ENCODE measurements at places on chromosomes 5 and 9.

DNA sequence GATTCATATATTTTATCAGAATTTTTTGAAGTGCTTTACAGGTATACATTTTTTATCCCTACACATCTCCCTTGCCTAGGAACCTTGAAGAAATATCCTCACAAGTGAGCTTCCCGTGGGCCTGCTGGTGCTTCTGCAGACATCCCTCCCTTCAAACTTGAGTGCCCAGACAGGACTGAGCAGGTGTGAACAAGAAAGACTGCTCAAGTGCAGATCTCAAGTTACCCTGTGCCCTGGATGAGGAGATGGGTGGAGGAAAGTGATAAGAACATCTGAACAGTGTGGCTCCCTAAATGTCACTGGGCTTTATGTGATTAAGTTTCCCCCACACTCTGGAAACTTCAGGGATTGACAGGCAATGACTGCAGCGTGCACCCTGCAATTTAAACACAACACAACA lies 209.8 kb downstream of the TLE1 start:
- no peak for DNase-seq

DNA sequence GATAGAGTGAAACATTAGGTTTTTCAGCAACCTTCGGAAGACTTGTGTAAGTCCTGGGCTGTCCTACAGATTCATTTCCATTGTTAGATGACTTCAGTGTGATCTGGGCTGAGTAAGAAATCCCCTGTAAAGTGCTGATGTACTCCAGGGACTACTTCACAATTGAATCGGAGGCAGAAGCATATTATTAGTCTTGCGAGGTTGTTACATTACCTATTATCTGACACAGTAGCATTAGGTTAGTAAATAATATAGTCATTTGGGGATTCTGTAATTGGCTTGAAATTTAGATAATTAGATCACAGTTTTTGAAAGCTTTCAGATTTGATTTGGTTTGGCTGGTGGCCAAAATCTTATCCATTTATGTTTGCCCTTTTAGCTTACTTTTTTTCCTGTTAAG lies 62.4 kb downstream of the DMRT1 start:
- no peak for DNase-seq

GRCh38 chr5:33840927-33841547 lies 50.8 kb downstream of the ADAMTS12 start:
- DNase-seq = no peak

DNA sequence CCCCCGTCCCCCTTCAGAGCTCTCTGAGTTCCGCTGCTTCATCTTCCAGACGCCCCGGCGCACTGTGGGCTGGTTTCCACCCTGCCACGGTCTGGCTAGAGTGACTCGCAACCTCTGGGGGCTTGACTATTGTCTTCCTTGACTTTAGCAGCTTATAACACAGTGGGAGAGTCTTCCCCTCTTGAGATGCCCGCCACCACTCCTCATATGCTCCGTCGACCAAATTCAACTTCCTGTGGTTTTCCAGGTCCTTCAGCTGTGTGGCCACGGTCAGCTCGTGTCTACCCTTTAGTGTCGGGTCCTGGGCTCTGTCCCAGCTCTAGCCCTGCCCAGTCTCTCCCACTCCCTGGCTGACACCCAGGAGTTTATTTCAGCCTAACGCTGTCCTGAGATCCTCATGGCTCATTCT lies 28.2 kb upstream of the NCS1 start:
- no peak for DNase-seq

- no peak for DNase-seq
Measured at GRCh38 chr5:76649140-76649539, 25.9 kb upstream of the F2RL2 start.

GRCh38 chr5:10912435-10912834 lies 151.4 kb upstream of the DAP start:
- no peak for DNase-seq

DNA sequence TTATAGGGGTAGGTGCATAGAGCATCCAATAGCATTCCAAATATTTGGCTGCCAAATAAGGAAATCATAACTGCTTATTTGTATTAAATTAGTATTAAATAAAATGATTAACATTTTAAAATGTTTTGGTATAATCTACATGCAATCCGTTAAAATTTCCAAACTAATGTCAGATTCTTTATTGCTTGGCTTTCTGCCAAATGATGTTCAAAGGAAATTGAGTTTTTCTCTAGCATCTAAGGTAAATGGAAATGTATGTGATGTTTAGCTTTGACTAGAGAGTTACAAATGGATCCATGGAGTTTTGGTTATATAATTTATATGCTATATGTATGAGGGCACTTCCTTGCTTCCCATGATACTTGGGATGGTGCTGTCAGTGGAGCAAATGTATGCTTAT lies 121.7 kb downstream of the ZCCHC7 start:
- DNase-seq = no peak

- no peak for DNase-seq
Measured at GRCh38 chr5:103546858-103547257, 15.7 kb downstream of the NUDT12 start.

GRCh38 chr5:56478062-56478461 lies 244.9 kb upstream of the ANKRD55 start:
- no peak for DNase-seq

GRCh38 chr5:89303033-89303480 lies 420.1 kb upstream of the MEF2C start:
- no peak for DNase-seq

GRCh38 chr9:14347406-14348122 lies 33.6 kb upstream of the NFIB start:
- DNase-seq = peak; percentile 63

DNA sequence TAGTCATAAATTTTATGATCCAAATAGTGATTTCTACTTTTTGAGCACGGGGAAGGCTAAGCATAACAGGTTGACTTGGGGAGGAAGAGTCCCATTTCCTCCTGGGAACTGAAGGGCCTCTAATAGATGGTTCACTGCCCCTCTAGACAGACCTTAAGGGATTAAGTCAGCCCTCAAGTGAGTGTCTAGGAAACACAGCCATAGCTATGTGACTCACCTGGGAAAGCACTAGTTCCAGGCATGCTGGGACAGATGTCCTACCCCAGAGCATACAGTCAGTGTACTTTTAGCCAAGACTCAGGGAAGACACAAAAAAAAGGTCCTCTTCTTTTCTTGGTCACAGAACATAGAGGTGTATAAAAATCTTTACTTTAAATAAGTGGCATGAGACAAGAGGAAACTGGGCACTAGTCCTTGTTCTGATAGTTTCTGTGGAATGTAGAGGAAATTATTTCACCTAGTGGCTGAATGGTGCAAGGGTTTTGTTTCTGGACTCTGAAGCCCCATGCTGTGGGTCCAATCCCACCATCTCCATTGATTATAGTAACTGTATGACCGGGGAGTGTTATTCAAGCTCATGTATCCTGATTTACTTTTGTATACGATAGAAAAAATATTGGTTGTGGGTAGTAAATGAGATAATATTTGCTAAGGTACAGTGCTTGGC lies 86.0 kb downstream of the NREP start:
- no peak for DNase-seq

DNA sequence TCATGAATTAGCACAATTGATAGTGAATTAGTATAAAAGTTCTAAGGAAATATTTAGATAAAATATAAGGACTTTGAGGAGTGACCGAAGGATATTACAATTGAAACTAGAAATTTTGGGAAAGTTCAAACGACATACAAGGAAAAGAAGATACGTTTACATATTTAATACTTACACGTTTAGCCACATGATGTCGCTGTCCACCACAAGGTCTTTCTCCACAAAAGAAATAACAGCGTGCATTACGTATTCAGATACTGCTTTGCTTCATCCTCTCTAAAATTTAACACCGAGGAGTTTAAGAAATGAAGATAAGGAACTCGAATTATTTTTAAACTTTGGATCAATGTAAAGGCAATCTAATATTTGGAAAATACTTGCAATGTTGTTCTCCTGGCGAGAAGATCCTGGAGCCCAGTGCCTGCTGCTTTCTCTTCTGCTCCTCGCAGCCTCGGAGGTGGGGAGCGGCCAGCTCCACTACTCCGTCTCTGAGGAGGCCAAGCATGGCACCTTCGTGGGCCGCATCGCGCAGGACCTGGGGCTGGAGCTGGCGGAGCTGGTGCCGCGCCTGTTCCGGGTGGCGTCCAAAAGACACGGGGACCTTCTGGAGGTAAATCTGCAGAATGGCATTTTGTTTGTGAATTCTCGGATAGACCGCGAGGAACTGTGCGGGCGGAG lies at the start of gene PCDHA3:
TSS of gene PCDHA3 (plus strand) at position 242 of the 678 bp plus-strand sequence.
- DNase-seq = no peak

- DNase-seq = no peak
Measured at GRCh38 chr5:167128581-167128980, 1162.9 kb upstream of the WWC1 start.

- no peak for DNase-seq
Measured at GRCh38 chr9:99814359-99814758, 7.3 kb upstream of the NR4A3 start.

DNA sequence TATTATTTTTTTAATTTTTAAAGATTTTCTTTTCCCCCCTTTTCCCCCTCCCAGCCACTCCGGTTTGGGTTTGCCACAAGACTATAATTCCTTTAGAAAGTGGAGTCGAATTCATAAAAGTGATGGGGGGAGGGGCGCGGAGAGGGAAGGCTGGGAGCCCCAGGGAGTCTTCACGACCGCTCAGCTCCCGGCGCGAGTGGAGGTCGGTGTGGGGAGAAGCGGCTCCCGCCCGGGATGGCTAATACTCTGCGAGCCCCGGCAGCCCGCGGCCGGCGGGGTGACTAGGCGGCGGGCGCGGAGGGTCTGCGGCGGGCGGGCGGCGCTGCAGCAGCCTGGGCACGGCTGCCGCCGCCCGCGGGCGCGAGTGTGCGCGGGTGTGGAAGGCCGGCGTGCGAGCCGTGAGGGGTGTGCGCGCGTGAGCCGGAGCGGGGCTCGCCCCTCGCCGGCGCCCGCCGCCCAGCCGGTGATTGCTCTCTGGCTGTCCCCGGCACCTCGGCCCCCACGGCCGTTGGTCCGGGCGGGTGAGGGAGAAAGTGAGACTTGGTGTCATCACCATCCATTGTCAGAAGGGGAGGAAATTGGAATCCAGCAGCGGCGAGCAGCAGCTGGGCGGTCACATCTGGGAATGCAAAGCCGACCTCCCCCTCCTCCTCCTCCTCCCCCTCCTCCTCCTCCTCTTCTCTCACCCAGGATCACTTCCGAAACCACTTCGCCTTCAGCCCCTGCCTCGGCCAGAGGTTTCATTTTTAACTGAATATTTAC lies at the start of gene PARP8:
TSS of gene PARP8 (plus strand) at position 377 of the 762 bp plus-strand sequence. CDS start 459 bp downstream, outside the sequence.
- peak; percentile 82 for DNase-seq

DNA sequence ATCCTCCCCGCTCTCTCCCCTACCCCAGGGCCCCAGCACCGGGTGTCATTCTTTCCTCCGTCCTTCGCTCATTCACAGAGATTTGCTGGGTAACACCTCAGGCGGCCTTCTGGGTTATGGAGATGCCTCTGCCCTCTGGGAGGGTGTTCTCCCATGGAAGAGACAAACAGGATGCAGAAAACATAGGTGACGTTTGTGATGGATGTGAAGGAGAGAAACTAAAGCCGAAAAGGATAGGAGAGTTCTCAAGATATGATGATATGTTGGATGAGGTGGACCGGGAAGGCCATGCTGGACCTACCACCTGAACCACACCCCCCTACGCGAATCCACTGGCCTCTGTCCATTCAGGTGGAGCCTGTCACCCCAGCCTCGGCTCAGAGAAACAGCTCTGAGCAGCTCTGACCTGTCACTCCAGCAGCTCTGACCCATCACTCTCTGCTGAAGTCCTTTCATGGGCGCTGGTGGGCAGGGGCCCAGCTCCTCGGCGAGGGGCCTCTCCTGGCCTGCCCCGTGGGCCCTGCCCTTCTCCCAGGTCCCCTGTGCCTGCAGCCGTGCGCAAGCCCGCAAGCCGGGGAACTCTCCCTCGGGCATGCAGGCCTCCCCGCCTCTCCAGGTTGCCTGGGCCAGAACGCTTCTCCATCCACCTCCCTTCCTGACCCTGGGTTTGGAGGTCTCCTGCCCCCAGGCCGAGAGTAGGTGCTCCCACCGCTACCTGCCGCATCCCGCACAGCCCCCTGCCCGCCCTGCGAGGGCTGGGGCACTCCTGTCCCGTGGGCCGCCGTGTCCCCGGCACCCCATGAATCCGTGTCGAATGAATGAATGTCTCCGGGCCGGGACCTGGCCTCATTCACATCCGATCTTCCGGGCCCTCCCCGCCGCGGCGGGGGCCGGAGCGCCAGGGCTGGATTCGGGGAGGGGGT lies 717 bp upstream of the NCS1 start:
- DNase-seq = peak; percentile 70

DNA sequence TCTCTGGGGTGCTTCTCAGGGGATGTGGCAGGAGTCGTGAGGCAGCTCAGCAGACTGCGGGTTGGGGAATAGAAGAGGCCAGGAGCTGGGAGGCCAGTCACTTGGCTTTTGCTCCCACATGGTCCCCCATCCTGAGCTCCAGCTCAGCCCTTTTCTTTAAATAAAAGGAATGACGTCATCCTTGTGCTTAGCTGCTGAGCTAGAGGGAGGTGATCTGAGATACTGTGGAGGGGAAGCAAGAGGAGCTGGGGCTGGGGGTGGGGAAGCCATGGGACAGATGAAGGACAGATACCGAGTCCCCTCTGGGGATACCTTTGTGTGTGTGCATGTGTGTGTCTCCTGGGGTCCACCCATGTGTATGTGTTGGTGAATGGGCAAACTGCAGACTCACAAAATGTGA lies 89.0 kb upstream of the ARAP3 start:
- DNase-seq = no peak

GRCh38 chr9:134889386-134890154 lies 9.0 kb downstream of the FCN2 start:
- no peak for DNase-seq

DNA sequence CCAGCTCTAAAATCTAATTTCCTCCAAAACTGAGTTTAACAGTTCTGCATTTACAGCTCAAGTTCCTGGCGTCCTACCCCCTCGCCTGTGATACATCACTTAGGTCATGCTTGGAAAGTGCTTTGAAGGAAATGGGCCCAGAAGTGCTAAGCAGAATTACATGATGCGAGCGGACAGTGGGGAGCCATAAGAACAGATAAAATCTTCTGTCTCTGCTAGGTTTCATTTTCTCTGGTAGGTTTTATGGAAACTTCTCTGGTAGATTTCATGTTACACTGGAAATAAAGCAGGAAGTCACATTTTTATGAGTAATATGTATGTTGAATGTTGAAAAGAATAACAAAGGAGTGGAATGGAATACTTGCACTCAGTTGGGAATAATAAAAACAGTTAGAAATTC lies 138.3 kb downstream of the ZDHHC21 start:
- DNase-seq = no peak

- no peak for DNase-seq
Measured at GRCh38 chr5:35884191-35884769, 27.6 kb downstream of the IL7R start.

- DNase-seq = no peak
Measured at GRCh38 chr5:94670726-94671125, 52.3 kb downstream of the SLF1 start.

- no peak for DNase-seq
Measured at GRCh38 chr5:98909363-98909762, 19.4 kb downstream of the CHD1 start.

GRCh38 chr9:14320271-14321181 lies 6.6 kb upstream of the NFIB start:
- DNase-seq = no peak

DNA sequence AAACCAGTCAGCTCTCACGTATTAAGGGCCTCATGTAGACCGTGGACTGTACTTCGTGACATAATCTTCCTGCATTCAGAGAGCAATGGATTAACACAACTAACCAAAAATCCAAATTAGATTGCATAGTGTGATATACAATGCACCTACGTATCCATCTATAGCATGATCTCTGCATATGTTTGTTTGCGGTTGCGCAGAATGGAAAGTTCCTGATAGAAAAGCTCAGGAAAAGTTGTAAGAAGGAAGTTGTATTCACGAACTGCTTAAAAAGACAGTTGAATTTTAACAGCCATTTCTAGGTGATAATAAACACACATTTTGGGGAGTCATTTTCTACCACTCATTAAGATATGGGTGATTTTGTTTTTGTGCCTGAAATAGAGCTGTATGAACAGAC lies 869.0 kb downstream of the TLE4 start:
- no peak for DNase-seq
